ENCODE measurements at places on chromosomes 2 and 18. TPM values are rescaled to one million over a fixed set of nuclear protein-coding genes. Genes with fewer than 3 reads are reported as not detected.
A peak's percentile ranks its signal among the peaks of the same experiment; 100 is the strongest.

DNA sequence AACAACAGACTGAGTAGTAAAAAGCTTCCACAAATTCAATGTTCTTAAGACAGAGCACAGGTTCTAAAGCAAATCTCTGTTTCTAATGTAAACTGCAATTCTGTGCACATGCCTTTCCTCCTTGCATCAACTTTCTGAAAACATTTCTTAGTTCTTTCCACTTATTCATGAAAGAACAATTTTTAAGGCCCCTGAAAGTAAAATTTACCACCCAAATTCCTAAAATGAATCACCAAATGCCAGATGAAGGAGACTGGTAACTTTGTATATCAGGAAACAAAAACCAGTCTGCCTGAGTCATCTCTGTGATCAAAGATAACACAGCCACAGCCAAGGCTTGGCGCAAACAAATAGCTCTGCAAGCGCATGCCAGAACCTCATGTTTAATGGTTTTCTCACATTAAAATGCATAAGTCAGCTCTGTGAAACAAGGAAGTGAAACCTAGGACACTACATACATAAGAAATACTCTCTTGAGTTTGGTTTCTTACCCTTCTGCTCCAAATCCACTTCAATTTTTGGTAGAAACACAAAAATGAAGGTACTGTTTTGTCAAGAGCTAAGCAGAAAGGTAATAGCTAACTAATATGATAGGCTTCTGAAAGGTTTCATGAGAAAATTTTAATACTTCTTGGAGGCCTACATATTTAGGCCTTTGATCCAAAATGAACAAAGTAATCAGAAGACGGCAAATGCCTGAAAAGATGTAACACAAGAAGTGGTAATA is 169.4 kb downstream of the THADA start:
- DNase-seq, result peak; percentile 93

DNA sequence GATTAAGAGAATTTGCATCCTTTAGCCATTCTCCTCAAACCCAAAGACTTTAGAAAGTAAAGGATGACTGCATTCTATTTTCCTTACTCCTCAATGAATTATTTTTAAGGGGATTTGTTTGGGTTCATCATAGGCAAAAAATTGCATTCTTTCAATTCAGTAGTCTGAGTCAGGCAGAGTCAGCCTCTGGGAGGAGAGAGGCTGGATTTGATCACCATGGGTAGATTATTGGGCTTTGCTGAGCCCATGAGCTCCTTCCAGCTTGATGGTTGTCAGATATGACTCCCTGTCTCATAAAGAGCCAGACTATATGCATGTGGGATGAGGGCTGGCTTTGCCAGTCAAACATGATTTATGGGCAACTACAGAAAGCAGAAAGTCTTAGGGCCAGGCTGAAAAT is 101.2 kb downstream of the KCNS3 start:
- no peak for DNase-seq

GRCh38 chr2:174888146-174888545 is 117.0 kb downstream of the CHN1 start:
- no peak for DNase-seq

- DNase-seq, result no peak
Observed at GRCh38 chr18:9987931-9988330, 74.1 kb downstream of the VAPA start.

- no peak for DNase-seq
Observed at GRCh38 chr2:16255120-16255519, 314.8 kb downstream of the MYCN start.

The PAIP2B gene
- 0.47 TPM for total RNA-seq

The SERPINB3 gene
- total RNA-seq, result not detected

The KIAA2012 gene
- not detected for total RNA-seq

The METTL4 gene
- total RNA-seq, result 8.5 TPM
